ENCODE measurements at places on chromosomes 7 and 10.
A peak's percentile ranks its signal among the peaks of the same experiment; 100 is the strongest.

DNA sequence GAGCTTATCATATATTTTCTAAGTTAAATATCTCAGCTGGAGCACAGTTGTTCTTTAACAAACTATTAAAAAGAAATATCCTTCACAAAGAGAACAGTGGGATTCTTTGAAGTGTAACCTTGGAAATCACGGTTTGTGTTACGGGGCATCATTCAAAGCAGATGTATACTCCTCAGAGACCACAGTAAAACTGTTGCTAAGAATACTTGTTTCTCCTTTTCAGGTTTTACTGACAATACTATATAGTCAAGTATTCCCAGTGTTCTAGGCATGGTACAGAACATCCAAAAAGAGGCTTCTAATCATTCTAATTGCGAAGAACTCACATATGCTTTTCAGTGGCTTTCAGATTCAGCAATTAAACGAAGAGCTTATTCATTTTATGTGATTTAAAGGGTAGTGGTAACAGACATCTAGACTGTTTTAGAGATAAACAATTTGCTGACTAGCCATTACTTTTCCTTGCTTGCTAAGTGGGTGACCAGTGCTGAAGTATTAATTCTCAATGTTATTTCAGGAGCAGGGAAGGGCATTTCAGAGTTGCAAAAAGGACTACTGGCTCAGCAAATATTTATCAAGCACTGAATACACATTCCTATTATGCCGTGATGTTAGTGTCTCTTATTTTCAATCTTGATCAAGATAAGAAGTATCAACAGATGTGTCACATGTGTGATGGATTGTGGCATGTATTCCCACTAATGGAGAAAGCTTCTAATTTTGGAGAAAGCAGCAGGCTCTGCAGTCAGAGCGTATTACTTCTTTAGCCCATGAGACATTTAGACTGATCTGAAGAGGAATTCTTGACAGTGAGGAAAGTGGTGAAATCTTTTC is 236.8 kb downstream of the RNLS start:
- no peak for DNase-seq

DNA sequence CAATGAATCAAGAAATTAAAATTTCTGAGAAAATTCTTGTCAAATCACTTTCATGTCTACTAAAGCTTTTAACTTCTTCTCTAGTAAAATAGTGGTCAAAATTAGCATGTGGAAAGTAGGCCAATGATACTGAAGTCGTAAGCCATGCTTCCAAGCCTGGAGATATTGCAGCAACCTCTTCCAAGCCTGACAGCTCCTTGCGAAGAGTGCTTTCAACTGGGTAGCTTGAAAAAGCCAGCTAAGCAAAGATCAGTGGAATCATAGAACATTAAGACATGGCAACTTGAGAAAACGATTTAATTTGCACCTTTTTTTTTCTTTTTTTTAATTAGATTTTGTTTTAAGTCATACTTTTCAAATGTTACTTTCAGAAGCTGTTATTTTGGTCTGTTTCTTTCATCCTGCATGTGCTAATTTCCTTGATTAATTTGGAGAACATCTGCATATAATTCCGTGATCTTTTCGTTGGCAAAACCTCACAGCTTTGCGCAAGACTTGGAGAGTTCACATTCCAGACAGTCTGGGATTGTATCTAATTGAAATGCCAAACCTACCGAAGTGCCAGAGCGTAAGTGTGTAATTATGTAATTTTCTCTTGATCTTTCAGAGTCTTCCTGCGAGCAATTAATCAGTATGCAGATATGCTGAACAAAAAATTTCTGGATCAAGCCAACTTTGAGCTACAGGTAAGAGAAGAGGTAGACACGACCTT is 142.2 kb upstream of the INSYN2A start:
- no peak for DNase-seq

DNA sequence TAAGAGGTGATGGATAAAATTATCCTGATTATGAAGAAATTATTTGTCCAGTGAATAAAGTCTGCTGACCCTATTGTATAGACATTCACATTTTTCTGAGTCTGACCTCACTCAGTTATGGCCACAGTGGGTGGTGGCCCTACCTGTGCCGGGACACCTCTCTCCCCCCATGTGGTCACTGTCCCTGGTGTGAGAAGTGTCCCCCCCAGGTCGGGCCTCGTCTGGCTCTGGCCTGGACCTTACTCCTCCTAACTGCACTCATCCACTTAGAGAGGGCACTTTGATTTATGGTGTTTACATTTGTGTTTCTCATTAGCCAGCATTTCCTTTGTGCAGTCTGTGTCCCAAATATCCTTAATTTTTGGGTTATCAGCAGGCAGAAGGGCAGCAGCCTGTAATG is 59.6 kb upstream of the ZNF32 start:
- DNase-seq = no peak

GRCh38 chr7:137990251-137990941 is 11.5 kb downstream of the CREB3L2 start:
- no peak for DNase-seq

- DNase-seq = no peak
Measured at GRCh38 chr10:47283101-47283630, 16.8 kb upstream of the GDF10 start.

DNA sequence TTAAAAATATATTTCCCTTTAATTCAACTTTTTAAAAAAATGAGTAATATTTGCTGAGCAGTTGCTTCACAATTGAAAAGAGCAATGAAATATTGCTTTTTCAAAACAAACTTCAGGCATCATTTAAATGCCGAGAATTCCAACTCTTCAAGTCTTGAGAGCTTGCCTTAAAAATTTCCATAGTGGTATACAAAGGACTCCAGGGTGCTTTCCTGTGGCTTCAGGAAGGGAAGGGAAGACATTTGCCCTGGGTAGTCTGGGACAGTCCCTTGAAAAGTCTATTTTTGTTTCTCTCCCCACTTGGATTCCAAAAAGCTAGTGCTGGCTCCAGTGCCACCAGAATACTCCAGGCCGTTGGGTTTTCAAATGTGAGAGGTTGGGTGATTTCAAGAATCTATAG is 71.7 kb downstream of the HYCC1 start:
- no peak for DNase-seq

GRCh38 chr10:29210266-29210868 is 78.5 kb upstream of the LYZL1 start:
- no peak for DNase-seq

- no peak for DNase-seq
Measured at GRCh38 chr7:48004032-48004431, 24.6 kb upstream of the HUS1 start.

DNA sequence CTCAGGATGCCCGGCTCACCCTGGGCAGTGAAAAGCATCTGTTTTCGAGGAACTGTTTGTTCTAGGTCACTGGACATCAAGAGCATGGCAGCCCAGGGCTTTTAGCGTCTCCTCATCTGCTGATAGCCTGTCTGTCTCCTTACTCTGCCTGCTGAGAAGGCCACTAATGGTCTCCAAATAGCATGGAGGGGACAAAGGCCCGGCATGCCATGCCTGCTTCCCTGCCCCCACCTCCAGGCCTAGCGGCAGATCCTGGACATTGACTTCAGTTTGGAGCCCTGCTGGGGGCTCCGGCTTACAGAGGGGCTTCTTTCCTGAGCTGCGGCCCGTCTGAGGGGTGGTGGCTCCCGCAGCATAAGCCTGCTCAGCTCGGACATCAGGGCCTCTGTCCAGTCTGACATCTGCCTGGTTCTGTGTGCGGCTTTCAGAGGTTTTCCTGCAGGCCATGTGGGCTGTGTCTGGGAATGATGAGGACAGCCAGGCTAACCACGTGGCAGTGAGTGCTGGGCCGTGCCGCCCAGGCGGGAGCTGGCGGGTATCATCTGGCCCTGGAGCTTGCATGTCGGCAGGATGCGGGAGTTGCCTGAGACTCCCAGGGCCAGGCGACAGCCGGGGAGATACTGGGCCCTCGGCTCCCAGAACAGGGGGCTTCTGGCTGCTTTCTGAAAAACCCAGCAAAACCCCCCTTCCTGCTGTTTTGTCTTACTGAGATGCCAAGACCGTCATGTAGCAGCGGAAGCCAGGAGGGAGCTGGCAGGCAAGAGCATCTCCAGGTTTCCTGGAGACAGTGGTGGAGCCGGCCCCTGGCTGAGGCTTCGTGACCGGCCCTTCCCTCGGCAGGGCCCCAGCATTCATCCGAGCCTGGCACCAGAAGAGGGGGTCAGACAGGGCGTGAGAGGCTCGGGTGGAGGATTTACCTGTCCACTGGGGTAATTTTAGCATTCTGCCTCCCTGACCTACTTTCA is 9.2 kb downstream of the PFKFB3 start:
- DNase-seq = no peak

DNA sequence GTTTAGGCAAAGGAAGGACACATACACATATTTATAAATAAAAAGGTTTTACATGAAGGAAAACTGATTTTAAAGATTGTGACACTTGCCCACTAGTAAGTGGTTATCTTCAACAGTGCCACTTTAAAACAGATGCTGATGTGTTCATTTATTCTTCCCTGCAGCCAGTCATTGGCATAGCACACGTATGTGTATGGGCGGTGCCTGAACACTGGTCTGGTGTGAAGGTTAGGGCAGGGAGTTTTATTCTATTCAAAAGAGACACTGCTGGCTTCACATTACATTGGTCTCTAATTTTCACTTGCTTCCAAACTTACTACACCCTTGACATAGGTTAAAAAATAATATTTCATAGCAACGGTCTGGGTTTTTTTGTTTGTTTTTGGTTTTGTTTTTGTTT is 57.9 kb downstream of the NOD1 start:
- no peak for DNase-seq

DNA sequence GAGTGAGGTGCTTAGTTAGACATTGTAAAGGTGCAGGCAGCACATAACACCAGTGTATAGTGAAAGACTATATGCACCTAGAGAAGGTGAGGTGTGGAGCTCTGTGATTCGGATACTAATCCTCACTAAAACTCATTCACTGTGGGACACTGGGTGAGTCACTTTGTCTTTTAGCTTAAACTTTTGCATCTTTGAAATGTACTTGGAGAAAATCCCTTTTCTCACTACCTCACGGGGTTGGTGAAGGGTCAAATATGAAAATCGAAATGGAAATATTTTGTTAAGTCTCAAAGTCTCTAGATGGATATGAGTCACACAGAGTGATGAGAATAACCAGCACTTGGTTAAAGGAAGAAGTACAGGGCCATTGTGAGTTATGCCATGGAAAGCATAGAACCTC is 38.0 kb downstream of the MDFIC start:
- no peak for DNase-seq

GRCh38 chr10:124977648-124978375 is 35.9 kb downstream of the ZRANB1 start:
- no peak for DNase-seq

DNA sequence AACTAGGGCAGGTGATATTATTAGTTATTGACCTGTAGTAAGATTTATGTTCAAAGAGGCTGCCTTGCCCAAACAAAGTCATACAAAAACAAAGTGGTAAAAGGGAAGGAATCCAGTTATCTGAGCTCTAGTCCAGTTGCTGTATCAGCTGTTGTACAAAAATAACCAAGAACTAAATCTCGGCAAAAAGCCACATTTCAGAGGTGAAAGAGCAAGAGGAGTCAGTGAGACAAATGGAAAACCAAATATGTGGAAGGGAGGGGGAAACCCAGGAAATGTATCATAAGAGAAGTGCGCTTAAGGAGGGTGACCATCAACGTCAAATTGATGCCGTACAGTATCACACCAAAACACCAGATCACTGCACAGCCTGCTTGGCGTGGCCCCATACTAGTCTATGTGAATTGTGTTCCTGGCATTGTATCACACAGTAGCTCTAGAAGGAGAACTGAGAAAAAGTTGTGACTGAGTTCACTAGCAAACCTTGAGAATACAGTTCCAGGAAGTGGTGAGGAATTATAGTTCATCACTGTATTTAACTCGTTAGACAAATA is 6.4 kb downstream of the AGBL3 start:
- no peak for DNase-seq

- DNase-seq = peak; percentile 13
Measured at GRCh38 chr10:22552888-22553378, 161.4 kb downstream of the PIP4K2A start.

- DNase-seq = peak; percentile 69
Measured at GRCh38 chr7:34991938-34992840, 45.1 kb downstream of the DPY19L1 start.

- no peak for DNase-seq
Measured at GRCh38 chr7:36441344-36442022, 51.8 kb downstream of the ANLN start.

DNA sequence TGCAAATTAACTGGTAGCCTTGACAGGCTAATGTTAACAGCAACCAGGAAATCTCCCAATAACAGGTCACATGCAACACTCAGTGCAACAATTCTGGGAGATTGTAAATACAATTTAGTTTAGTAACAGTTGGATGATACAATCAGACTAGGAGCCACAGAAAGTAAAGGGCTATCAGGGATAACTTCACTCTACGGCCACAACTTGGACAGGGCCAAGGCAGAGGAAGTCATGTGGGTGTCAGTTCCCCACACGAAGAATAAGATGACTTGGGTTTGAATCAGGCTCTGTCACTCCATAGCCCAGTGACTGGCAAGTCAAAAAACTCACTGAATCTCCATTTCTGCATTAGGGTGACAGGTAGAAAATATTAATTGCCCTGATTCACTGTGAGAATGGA is 217.3 kb upstream of the CCDC6 start:
- no peak for DNase-seq

DNA sequence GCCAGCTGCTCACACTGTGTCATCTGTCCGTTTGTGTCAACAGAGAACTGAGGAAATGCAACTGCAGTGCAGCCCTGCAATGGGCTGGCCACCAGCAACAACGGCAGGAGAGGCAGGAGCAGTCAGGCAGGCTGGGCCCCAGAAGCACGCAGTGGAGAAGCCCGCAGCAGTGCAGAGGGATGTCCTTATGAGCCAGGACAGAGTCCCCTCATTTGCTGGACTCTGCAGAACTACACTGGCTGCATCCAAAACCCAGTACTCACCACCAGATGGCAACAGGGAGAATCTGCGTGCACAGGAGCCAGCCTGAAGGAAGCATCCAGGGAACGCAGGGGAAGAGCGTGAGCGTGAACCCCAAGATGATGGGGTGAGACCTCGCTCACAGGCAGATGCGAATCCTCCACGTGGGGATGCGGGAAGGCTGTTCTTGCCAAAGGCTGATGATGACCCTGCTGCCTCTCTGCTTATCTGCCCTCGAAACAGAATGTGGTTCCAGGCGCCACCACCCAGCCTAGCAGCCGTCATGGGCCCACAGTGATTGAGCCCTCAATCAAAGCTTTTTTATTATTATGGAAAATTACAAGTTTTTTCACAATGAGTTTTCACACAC is 232.1 kb downstream of the PTPRN2 start:
- DNase-seq = no peak

DNA sequence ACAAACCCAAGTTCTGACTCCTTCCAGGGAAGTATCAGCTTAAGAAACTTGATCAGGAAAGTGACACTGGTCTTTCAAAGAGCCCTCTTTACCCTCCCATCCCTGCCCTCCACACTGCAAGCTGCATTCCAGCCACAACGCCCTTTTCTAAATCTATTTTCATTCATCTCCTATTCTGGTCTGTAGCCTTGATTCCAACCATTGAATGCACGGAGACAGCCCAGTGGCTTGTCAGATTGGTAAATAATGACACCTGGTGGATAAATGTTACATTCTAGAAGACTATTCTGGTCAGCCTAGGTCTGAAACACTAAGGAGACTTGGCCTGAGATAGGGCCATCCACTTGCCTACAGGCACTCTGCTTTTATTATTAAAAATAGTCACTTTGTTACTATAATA is 20.9 kb downstream of the MORN4 start:
- no peak for DNase-seq

- no peak for DNase-seq
Measured at GRCh38 chr7:121043314-121044234, 55.1 kb downstream of the CPED1 start.

Data from epithelial cell of proximal tubule (primary cell).